ENCODE measurements at places on chromosomes 1 and 21.

DNA sequence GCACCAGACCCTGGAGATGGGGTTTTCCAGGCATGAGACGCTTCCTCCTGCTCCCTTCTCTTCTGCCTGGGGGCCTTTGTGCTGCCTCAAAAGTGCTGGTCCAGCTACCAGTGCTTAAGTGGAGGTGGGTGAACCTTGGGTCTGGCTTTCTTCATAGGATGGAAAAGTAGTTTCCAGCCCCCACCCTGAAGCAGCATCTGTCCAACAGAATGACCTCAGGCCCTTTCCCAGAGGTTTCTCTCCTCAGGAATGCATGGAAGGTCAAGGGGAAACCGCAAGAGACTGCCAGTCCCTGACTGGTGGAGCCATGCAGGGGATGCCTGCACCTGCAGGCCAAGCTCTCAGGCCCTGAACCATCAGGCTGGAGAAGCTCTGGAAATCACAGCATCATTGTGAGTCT is 63.8 kb downstream of the HMGB4 start:
- H3K27ac ChIP-seq, result no peak overlapping the region
- H3K4me3 ChIP-seq, result no peak overlapping the region
- H3K27me3 ChIP-seq, result peaks cover 35% of the 10 kb centered on the region
- DNase-seq, result no peak
- H3K4me1 ChIP-seq, result no peaks in the 10 kb centered on the region

DNA sequence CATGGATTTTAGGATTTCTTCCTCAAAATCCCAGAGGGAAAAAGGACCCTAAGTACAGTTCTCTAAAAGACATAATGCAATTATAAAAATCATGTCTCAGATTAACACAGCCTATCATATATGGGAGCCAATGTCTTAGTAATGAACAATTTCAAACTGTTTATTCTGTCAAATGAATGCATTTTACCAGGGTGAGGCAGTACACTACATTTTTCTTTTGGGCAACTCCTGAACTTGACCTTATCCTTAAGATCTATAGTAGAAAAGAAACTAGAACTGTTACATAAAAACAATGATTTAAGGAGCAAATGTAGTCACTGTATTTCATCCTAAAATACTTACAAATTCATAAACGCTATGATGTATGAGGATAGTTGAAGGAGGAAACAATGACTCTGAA is 226.3 kb upstream of the B3GALT2 start:
- H3K4me1 ChIP-seq, result peaks cover 9% of the 10 kb centered on the region
- peak overlapping the region; percentile 97 for H3K27ac ChIP-seq
- no peak overlapping the region for H3K4me3 ChIP-seq
- DNase-seq, result no peak

DNA sequence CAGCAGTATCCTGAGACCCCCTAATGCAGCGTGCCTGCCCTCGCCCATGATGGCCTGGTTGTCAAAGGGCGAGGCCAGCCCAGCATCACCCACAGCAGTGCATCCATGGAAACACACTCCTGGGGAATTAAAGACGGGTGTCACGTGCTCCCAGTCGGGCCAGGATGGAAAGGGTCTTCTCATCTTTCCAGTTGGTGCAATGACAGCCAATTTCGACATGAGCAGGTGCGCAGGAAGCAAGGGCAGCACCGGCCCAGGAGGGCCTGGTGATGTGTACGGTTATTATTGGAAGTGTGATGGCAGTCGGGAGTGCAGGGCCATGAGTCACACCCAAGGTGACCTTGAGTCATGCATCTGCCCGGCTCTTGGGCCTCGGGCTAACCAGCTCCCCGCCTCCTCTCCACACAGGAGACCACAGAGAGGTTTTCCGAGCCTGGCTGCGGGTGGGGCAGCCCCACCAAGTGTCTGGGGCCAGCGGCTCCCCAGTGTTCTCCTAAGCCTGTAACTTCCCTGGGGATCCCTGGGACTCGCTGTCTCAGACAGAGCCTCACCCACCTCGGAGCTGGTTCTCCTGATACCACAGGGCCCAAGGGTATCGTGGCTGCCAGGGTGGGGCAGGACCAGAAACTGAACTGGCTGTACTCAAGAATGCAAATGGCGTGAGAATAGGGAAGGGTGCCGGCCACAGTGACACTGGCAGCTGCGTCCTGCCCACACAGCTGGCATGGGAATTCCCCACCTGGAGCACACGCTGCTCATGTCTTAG is 119.8 kb downstream of the SIK1 start:
- H3K27ac ChIP-seq, result no peak overlapping the region
- no peaks in the 10 kb centered on the region for H3K36me3 ChIP-seq
- peaks cover 30% of the 10 kb centered on the region for H3K27me3 ChIP-seq
- DNase-seq, result no peak
- peaks cover 2% of the 10 kb centered on the region for H3K4me1 ChIP-seq

GRCh38 chr1:157097692-157098091 is 1.9 kb downstream of the ETV3L start:
- H3K4me1 ChIP-seq, result no peaks in the 10 kb centered on the region
- no peak for DNase-seq
- no peaks in the 10 kb centered on the region for H3K27me3 ChIP-seq
- peaks cover 2% of the 10 kb centered on the region for H3K36me3 ChIP-seq

GRCh38 chr1:7117399-7118281 is 332.4 kb downstream of the CAMTA1 start:
- no peaks in the 10 kb centered on the region for H3K4me1 ChIP-seq
- H3K4me3 ChIP-seq, result no peak overlapping the region
- H3K27me3 ChIP-seq, result peaks cover 38% of the 10 kb centered on the region
- no peak for DNase-seq

GRCh38 chr1:14696761-14697160 is 98.3 kb downstream of the KAZN start:
- H3K4me3 ChIP-seq, result no peak overlapping the region
- H3K27me3 ChIP-seq, result peaks cover 31% of the 10 kb centered on the region
- no peak for DNase-seq
- H3K4me1 ChIP-seq, result no peaks in the 10 kb centered on the region
- no peak overlapping the region for H3K27ac ChIP-seq

DNA sequence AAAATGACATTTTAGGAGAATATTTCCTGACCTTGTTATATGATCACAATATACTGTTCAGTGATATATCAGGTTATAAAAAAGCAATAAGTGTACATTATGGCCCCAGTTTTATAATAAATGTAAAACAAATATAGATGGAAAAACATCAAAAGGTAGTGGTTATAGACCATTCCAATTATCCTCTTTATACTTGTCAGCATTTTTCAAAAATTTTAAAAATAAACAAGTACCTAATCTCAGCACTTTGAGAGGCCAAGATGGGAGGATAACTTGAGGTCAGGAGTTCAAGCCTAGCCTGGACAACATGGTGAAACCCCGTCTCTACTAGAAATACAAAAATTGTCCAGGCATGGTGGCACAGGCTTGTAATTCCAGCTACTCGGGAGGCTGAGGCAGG is 69.6 kb upstream of the B3GALNT2 start:
- DNase-seq, result no peak
- no peak overlapping the region for H3K4me3 ChIP-seq
- no peaks in the 10 kb centered on the region for H3K27me3 ChIP-seq
- peaks cover 3% of the 10 kb centered on the region for H3K36me3 ChIP-seq

- H3K27ac ChIP-seq, result no peak overlapping the region
- H3K27me3 ChIP-seq, result peaks cover 84% of the 10 kb centered on the region
- no peaks in the 10 kb centered on the region for H3K36me3 ChIP-seq
- H3K4me3 ChIP-seq, result no peak overlapping the region
- DNase-seq, result no peak
Observed at GRCh38 chr1:205961405-205961804, 18.1 kb upstream of the SLC26A9 start.

DNA sequence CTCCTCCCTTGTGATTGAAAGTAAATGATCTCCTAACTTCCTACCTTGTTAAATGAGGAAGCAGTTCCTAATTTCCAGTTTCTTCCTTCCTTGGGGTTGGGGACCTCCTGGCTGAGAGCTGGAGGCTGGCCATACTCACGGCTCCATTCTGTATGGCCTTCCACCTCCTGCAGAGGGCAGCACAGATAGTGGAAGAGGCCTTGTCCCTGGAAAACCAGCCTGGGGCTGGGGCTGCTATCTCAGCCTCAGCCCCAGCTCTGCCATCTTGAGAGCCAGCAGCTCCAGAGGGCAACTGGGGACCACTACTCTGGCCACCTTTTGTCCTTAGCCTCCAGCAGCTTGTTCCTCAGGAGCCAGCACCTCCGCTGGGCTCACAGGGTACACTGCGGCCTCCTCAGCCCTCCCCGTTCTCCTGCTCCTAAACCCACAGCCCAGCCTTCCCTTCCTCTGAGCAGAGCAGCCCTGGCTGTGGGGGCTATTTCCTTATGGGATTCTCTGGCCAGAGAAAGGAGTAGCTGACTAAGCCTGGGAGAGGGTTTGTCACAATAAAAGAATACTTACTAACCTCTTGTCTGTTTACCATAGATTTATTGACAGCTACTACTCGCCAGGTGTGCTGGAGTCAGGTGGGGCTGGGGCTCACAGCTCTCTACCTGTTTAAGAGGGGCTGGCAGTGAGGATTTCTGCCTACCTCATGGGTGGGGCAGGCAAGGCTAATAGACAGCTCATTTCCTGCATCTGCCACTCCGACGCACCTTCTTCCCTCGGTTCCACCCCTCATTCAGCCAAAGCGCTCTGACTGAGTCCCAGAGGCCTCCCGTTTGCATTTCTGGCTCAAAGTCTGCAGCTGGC is 6.3 kb downstream of the TMEM234 start:
- peaks cover 11% of the 10 kb centered on the region for H3K36me3 ChIP-seq
- no peak overlapping the region for H3K4me3 ChIP-seq
- DNase-seq, result peak; percentile 38
- H3K4me1 ChIP-seq, result peaks cover 9% of the 10 kb centered on the region
- no peak overlapping the region for H3K27ac ChIP-seq

DNA sequence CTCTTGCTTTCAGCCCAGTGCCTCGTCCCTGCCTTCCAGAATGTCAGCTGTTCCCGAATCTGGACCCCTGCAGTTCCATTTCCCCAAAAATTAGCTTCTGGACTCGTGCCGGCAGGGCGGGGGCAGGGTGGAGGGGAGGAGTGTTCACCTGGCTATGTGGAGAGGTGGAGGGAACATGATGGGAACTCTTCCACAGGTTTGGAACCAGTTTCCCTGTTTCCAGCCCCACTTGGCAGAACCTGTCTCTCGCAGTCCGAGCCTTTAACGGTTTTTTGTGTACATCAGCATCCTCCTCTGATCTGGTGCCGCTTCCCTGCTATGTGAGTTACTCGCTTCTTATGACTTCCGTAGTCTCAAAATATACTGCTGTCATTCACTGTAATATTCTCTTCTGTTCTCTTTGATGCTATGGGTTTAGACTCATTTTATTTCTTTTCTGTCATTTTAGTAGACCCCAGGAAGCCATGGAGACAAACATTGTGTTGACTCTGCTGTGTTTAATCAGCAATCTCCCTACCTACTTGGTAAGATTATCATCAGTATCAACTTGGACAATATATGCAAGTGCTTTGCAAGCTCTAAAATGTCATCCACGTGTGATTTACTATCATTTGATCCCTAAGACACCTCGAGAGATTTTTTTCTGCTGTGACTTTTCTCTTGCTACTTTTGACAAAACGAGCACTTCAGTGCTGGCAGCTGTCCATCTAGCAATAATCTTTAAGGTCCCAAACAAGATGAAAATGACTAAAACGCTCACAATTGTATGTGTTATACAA is 33.3 kb upstream of the HNRNPU start:
- no peaks in the 10 kb centered on the region for H3K4me1 ChIP-seq
- no peaks in the 10 kb centered on the region for H3K27me3 ChIP-seq
- no peak overlapping the region for H3K27ac ChIP-seq
- no peak for DNase-seq

- H3K36me3 ChIP-seq, result no peaks in the 10 kb centered on the region
- no peak overlapping the region for H3K4me3 ChIP-seq
- peak overlapping the region; percentile 14 for H3K27ac ChIP-seq
Observed at GRCh38 chr1:193065954-193066353, 6.5 kb downstream of the RO60 start.

DNA sequence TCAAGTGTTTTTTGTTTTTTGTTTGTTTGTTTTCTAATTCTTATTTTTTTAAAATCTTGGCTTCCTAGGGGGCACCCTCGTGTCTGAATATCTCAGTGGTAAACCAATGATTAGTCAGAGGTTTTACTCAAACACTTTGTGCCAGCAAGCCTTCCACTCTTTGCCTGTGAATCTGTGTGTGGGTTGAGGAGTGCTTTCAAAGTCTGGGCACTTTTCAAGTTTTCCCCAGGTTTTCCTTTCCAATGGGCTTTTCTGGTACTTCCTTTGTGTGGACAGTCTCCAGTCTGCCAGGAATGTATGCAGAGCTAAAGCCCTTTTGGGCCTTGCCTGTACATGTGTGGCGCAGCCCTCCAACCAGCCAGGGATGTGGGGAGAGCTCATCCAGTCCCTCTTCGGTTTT is 9.7 kb upstream of the PPIE start:
- peaks cover 86% of the 10 kb centered on the region for H3K27me3 ChIP-seq
- no peaks in the 10 kb centered on the region for H3K36me3 ChIP-seq
- DNase-seq, result no peak
